Uterus (tissue), 4 donors: ENCODE measurements at places on chromosomes 13 and 19. TPM values are rescaled to one million over a fixed set of nuclear protein-coding genes. Genes with fewer than 3 reads are reported as not detected.
A peak's percentile ranks its signal among the peaks of the same experiment; 100 is the strongest.

DNA sequence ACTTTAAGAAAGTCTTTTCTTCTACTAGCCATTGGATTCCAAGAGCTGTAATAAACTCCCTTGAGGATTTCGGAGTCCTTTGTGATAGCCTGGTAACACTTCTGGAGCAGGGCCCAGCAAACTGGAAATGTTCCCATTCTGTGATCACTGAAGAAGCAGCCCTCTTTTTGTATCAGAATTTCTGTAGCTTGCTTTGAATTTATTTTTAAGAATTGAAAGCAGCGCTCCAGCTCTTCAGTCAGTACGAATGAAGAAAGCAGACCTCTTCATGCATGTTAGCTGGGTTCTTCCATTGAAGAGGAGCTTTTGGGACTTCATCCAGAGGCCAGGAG, 141.5 kb downstream of the AKAP11 start:
- no peak overlapping the region for H3K4me3 ChIP-seq
- no peaks in the 10 kb centered on the region for H3K4me1 ChIP-seq
- DNase-seq, result no peak
- H3K27ac ChIP-seq, result no peak overlapping the region
- no peaks in the 10 kb centered on the region for H3K27me3 ChIP-seq

GRCh38 chr19:44647144-44647543, 3.4 kb downstream of the PVR start:
- H3K27me3 ChIP-seq, result no peaks in the 10 kb centered on the region
- no peak overlapping the region for H3K4me3 ChIP-seq
- no peak for DNase-seq
- H3K4me1 ChIP-seq, result no peaks in the 10 kb centered on the region

- H3K4me3 ChIP-seq, result no peak overlapping the region
- H3K27me3 ChIP-seq, result no peaks in the 10 kb centered on the region
- H3K4me1 ChIP-seq, result peaks cover 17% of the 10 kb centered on the region
Measured at GRCh38 chr19:872266-872951, 12.9 kb downstream of the CFD start.

DNA sequence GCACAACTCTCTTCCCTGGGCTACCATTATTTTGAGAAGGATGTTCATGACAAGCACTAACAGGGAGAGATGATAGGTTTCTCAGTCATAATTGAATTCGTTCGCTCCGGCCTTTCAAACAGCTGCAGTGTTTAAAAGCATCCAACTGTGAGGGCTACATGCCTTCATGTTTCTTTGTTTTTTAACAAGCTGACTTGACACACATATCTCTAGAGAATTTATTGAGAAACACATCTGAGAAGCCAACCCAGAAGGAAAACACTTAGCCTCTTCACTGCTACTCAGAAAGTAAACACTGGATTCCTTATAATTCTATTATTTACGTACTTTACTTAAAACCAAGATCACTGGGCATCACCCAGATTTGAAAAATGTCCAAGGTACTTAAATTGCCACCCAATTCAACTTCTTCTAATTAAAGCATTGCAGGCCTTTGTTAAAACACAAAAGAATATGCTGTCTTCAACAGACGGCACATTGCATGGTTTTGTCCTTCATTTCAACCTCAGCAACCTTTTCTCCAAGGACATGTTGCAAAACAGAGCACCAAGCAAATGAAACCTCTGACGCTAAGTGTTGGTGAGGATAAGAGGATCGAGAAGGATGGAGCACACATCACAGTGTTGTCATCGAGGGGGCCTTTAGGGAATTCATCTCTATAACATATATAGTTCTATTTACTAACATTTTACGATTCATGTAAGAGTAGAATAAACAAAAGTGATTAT, 75.8 kb downstream of the TBC1D4 start:
- H3K4me1 ChIP-seq, result no peaks in the 10 kb centered on the region
- peak overlapping the region; percentile 1 for H3K27ac ChIP-seq
- no peak for DNase-seq
- no peaks in the 10 kb centered on the region for H3K27me3 ChIP-seq

- no peaks in the 10 kb centered on the region for H3K36me3 ChIP-seq
- no peaks in the 10 kb centered on the region for H3K4me1 ChIP-seq
- no peaks in the 10 kb centered on the region for H3K27me3 ChIP-seq
Measured at GRCh38 chr13:22012686-22013085, 341.8 kb downstream of the FGF9 start.

DNA sequence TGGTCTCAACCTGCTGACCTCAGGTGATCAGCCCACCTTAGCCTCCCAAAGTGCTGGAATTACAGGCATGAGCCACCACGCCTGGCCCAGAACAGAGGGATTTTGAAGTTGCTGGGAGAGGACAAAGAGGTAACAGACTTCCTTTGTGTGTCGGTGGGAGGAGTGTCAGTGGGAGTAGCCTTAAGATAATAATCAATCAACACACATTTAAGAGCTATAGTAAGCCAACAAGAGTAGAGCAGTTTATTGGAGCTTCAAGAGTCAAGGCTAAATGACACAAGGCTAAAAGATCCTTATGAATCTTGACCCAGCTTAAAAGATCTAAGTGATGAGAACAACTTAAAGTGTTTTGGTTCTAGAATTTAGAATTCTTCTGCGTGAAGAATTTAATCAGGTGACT, 47.3 kb upstream of the NBEA start:
- H3K27ac ChIP-seq, result no peak overlapping the region
- H3K4me3 ChIP-seq, result no peak overlapping the region
- DNase-seq, result no peak
- no peaks in the 10 kb centered on the region for H3K36me3 ChIP-seq
- no peaks in the 10 kb centered on the region for H3K4me1 ChIP-seq
- no peaks in the 10 kb centered on the region for H3K27me3 ChIP-seq

GRCh38 chr13:113916330-113916815, 52.5 kb upstream of the GAS6 start:
- peak; percentile 12 for DNase-seq
- H3K4me1 ChIP-seq, result no peaks in the 10 kb centered on the region
- no peak overlapping the region for H3K4me3 ChIP-seq
- no peaks in the 10 kb centered on the region for H3K27me3 ChIP-seq
- H3K36me3 ChIP-seq, result no peaks in the 10 kb centered on the region

- no peak for DNase-seq
- no peak overlapping the region for H3K4me3 ChIP-seq
- no peaks in the 10 kb centered on the region for H3K27me3 ChIP-seq
Measured at GRCh38 chr13:83819156-83819555, 63.1 kb downstream of the SLITRK1 start.

DNA sequence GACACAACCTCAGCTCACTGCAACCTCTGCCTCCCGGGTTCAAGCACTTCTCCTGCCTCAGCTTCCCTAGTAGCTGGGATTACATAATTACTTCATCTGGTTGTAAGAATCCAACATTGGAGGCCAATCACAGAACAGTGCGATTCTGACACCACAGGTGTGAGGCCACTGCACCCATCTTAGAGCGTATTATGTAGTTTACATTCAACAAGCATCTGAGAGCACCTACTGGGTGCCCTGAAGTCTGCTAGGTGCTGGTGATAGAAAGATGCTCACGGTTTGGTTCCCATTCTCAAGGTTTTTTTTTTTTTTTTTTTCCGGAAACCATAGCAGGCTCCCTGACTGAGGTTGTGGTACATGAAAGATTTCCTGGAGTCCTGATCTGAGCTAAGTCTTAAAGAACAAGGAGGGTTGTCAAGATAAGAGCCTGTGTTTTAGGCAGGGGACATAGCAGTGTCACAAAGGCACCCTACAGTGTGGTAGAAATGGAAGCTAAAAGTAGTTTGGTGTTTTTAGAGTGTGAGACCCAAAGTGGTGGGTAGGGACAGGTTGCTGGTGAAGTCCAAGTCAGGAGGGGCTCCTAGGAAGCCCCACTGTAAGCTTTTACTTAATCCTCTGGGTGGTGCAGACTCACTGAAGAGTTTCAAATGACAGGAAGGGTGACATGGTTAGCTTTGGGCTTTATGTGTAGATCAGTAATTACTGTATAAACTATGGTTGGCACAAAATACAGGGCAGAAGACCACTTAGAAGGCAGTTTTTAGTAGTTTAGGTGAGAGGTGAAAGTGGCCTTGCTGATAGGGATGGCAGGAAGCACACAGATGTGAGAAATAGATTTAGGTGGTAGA, 15.2 kb downstream of the SAE1 start:
- no peak overlapping the region for H3K4me3 ChIP-seq
- no peaks in the 10 kb centered on the region for H3K36me3 ChIP-seq
- H3K27me3 ChIP-seq, result no peaks in the 10 kb centered on the region
- H3K4me1 ChIP-seq, result no peaks in the 10 kb centered on the region

DNA sequence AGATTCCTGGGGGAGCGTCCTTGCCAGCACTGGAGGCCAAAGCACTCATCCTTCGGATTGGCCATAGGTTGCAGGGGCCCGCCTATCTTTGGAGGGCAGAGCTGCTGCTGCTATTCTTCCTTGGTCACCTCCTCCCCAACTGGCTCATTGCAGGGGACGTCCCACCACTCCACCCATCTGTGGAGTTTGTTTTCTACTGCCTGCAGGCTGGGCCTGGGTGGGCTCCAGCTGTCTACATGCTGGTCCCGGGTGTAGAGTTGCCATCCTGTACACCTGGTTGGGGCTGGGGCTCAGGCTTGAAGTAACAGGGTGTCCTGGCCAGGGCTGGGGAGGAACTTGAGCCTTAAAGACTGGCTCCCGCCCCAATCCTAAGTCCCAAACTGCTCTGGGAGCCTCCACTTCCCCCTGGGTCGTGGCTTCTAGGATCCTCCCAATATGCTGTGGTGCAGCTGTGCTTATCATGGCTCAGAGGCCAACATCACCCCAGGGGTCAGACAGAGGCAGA, 2.1 kb downstream of the RNF225 start:
- no peaks in the 10 kb centered on the region for H3K36me3 ChIP-seq
- H3K27me3 ChIP-seq, result peaks cover 5% of the 10 kb centered on the region
- no peaks in the 10 kb centered on the region for H3K4me1 ChIP-seq
- no peak for DNase-seq

DNA sequence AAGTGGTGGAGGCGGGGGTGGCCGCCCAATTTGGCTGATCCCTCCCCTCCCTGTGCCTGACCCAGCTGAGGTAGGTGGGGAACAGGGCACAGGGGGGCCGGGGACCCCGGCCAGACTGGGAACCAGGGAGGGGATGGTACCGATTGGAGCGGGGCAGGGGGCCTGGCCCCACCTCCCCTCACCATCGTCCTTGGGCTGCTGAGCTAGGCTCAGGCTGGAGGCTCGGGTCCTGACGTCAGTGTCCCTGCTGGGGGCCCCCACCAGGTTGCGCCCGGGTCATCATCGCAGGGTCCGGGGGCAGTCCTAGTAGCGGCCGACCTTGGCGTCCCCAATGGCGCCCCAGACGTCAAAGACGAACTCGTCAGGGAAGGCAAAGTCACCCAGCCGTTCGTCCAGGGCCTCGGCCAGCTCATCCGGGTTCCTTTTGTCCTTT, 3.0 kb upstream of the PTGER1 start:
- H3K27ac ChIP-seq, result no peak overlapping the region
- DNase-seq, result no peak
- no peak overlapping the region for H3K4me3 ChIP-seq
- H3K36me3 ChIP-seq, result no peaks in the 10 kb centered on the region
- H3K4me1 ChIP-seq, result no peaks in the 10 kb centered on the region

DNA sequence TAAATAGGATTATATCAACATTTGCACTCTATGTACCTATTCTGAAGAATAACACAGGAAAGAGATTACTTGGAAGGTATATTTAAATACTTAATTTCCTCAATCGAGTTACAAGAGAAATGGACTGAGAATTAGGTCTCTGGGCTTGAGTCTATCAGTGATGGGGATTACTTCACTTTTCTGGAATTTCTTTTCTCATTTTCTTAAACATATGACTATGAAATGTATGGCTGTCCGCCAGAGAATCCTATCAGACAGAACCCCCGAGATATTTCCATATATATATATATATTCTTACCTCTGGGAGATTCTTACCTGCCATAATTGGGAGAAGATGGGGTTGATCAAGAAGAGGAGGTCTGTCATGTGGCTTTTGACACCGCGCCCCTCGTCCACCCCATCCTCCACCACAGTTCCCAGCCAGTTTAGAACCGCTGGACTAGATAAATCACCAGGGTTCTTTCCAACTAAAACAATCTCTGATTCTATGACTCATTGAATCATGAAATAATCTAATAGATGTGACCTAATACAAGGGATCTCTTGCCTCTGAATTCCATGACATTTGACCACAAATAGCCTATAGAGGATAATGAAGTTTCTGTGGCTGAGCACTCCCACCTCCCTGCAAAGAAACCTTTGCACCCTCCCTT, 231.3 kb downstream of the TBC1D4 start:
- H3K4me1 ChIP-seq, result no peaks in the 10 kb centered on the region
- H3K4me3 ChIP-seq, result no peak overlapping the region
- H3K36me3 ChIP-seq, result no peaks in the 10 kb centered on the region
- DNase-seq, result no peak
- no peaks in the 10 kb centered on the region for H3K27me3 ChIP-seq

GRCh38 chr13:111029957-111030609, 85.0 kb upstream of the ARHGEF7 start:
- no peaks in the 10 kb centered on the region for H3K4me1 ChIP-seq
- H3K27me3 ChIP-seq, result no peaks in the 10 kb centered on the region
- H3K4me3 ChIP-seq, result no peak overlapping the region
- DNase-seq, result no peak

GRCh38 chr19:38055010-38055409, 148.0 kb downstream of the SIPA1L3 start:
- no peaks in the 10 kb centered on the region for H3K36me3 ChIP-seq
- H3K27me3 ChIP-seq, result no peaks in the 10 kb centered on the region
- no peaks in the 10 kb centered on the region for H3K4me1 ChIP-seq
- H3K27ac ChIP-seq, result no peak overlapping the region
- H3K4me3 ChIP-seq, result no peak overlapping the region

GNG7 gene
- total RNA-seq, result 0.88 TPM

IFNL4 gene
- total RNA-seq, result not detected

CNFN gene
- not detected for total RNA-seq

GARIN5A gene
- total RNA-seq, result 0.62 TPM

CEACAM20 gene
- total RNA-seq, result not detected

F7 gene
- total RNA-seq, result not detected

ZNF560 gene
- not detected for total RNA-seq

ADGRL1 gene
- 31.7 TPM for total RNA-seq

ERICH4 gene
- not detected for total RNA-seq

RB1 gene
- 28.2 TPM for total RNA-seq

SPRED3 gene
- 5.7 TPM for total RNA-seq
